ENCODE measurements at places on chromosomes 7 and 10.

- no peak for DNase-seq
Measured at GRCh38 chr10:129626796-129627435, 159.9 kb downstream of the MGMT start.

- no peak for DNase-seq
Measured at GRCh38 chr7:102122026-102122425, 164.6 kb upstream of the SH2B2 start.

DNA sequence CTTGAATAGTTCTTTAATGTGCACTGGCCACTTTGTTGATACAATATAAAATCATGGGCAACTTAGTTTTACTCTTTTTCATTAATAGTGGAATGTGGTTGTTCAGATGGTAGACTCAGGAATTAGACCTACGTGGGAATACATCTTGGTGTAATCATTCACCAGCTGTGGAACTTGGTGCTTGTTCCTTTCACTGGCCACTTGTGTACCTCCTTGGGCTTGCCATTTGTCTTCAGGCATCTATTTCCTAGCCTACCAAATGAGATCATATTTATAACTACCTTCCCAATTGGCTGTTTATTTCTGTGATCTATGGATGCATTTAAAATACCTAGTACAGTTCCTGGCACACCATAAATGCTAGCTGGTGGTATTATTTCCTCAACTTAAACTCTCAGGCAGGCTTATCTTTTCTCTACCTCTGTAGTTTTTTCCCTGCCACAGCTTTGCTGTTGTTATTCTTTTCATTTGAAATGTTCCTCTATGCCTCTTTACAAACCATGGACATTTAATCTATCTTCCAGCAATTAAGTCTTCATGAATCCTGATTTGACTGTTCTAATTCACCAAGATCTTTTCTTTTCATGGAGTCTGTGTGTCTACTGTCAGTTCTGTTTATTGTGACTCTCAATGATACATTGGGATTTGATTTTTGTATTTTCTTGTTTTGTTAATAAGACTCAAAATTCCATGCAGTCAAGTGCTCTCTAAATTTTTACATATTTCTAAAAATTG is 113.0 kb downstream of the ADAM22 start:
- no peak for DNase-seq

- DNase-seq = no peak
Measured at GRCh38 chr7:115359955-115360354, 438.1 kb downstream of the MDFIC start.

DNA sequence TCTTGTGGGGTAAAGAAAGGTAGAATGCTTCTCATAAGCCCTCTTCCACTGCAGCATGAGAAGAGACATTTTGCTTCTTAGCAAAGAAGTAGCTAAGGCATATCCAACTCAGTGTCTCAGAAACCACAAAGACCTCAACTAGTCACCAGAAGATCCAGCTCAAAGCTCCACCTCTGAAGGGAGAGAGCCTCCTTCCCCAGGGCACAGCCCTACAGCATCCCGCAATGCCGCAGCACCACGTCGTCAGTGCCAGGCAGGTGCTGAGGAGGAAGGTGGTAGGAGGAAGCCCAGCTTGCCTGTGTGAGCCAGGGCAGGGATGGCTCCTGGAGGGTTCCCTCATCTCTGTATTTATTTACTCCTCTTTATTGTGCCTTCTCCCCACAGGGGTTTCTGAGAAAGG is 385.6 kb upstream of the NPVF start:
- DNase-seq = no peak

- no peak for DNase-seq
Measured at GRCh38 chr10:77498829-77499228, 138.8 kb downstream of the KCNMA1 start.

DNA sequence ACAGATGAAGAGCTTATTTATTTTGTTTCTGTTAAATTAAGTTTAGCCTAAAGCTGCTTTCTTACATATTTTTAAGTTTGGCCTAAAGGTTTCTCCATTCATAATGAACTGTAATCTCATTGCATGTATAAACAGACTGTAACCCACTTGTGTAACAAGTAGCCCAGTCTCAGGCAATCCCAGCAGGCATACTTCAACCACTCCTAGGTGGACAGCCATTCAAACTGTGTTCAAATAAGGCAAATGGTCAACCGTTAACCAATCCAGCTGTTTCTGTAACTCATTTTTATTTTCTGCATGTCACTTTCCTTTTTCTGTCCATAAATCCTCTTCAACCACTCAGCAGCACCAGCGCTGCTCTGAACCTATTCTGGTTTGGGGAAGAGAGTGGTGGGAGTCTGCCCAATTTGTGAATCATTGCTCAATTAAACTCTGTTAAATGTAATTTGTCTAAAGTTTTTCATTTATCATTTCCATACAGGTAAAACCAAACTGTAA is 35.9 kb downstream of the PHYHIPL start:
- DNase-seq = no peak

GRCh38 chr7:92833024-92833765 is 3.2 kb downstream of the CDK6 start:
- DNase-seq = peak; percentile 79

GRCh38 chr7:95517458-95517857 is 31.7 kb downstream of the ASB4 start:
- no peak for DNase-seq

GRCh38 chr10:104247513-104248146 is 7.1 kb upstream of the GSTO1 start:
- DNase-seq = no peak

GRCh38 chr7:50637725-50638643 is 72.8 kb upstream of the DDC start:
- DNase-seq = no peak

DNA sequence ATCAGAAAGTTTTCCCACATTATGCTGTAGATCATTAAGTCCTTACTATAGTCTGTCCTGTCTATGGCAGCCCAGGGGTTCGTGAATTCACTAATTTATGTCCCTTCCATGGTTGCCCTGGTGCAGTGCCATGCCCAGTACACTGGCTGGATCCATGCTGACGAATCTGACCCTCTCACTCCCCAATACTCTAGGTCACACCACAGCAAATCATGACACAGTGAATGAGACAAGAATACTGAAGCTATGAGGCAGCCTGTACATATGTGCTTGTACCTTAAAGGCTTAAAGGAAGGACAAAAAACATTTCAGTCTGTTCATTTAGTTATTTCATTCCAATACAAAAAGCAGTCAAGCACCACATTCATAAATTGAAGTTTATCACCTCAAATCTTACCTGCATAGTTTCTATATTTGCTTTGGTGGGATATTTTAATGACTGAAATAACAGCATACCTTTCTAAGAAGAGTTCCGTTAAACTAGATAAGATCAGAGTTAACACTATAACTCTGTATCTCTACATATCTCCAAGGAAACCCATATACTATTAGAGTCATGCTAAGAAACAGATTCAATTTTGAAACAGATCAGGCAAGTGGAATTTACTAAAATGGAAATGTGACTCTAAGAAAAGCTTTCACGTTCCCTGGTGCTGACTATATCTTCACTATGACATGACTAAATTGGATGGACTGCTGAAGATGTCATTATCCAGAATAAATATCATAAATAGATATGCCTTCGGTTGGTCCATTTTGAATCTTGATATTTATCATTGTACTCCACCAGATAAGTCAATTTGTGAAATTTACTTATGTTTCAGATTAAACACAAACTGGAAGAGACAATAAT is 36.7 kb downstream of the OSBPL3 start:
- no peak for DNase-seq

- no peak for DNase-seq
Measured at GRCh38 chr7:47602272-47603004, 20.5 kb upstream of the TNS3 start.

DNA sequence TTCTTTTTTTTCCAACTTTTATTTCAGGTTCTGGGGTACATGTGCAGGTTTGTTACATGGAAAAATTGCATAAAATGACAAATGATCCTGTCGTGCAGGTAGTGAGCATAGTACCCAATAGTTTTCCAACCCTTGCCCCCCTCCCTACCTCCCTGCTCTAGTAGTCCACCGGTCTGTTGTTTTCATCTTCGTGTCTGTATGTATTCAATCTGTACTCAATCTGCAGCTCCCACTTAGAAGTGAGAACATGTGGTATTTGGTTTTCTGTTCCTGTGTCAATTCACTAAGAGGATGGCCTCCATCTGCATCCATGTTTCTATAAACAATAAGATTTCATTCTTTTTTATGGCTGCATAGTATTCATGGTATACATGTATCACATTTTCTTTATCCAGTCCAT is 151.3 kb downstream of the C1GALT1 start:
- DNase-seq = no peak
